ENCODE measurements at places on chromosomes 3 and 15.

DNA sequence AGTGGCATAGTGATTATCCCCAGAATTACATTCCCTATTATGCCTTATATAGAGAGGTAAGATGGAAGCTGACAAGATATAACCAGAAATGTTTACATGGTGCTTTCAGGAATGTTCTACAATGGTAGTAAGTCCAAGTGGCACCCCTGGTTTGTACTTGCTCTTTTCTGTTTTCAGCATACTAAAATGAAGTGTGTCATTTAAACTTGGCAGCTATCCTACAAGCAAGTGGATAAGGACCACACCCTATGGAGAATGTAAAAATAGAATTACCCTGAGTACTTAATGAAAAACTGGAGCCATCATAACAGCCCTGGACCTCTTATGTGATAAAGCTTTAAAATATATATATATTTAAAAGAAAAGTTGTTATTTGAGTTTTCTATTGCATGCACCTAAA lies 1012.7 kb upstream of the CADM2 start:
- no peak for DNase-seq

DNA sequence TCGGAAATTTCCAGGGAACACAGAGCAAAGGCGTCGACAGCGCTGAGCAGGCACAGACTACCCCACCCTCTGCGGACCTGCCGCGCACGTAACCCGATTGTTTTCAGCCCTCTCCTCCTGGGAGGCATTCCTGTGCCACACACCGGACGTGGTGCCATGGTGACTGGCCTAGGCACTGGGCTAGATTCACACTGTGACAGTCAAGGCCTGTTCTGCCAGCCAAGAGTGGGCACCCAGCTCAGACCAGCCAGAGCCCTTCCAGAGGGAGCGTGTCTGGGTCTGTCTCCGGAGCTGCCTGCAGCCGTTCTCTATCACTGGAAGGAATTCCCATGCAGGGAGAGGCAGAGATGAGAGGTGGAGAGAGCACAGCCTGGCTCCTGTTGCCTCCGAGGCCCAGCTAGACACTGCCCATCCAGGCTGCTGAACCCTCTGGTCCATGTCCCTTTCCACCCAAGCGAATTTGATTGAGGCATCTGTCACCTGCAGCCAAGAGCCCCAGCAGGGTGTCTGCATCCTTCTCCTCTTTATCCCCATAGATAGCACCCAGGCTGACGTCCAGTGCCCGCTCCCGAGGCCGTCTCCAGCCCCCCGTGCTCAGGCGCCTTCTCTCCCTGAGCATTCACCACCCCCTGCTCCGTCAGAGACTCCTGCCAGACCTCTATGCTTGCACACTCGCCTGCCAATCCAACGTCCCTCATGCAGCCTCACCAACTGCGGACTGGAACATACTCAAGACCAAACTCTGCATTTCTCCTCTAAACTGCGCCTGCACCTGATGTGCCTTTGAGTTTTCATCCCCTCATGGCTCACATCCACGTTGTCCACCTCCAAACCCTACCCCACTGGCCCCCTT lies 267.5 kb downstream of the OCA2 start:
- no peak for DNase-seq

GRCh38 chr3:128496602-128497304 lies 3.8 kb upstream of the GATA2 start:
- DNase-seq = peak; percentile 28

DNA sequence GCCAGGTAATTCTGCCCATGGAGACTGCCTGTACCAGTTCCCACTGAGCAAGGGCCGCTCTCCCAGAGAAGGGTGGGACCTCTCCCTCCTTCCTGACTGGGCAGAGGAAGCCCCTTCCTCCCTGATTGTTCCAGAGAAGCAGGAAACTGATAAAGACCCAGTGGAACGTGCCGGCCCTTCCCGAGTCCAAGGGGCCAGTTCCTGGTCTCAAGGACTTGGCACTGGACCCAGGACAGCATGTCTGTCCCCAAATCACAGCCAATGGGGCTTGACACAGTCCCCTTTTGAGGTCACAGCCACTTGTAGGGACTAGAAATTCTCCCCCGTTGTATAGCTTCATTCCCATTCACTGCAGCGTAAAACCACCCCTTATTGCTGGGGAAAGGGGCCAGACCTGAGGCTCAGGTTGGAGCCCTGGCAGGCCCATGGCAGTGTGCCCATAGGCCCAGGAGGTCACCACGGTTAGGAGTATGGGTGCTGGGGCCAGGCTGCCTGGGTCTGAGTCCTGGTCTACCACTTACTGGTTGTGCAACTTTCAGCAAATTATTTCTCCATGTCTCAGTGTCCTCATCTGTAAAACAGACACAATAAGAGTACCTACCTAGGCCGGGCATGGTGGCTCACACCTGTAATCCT lies 18.1 kb downstream of the CSRNP1 start:
- no peak for DNase-seq

DNA sequence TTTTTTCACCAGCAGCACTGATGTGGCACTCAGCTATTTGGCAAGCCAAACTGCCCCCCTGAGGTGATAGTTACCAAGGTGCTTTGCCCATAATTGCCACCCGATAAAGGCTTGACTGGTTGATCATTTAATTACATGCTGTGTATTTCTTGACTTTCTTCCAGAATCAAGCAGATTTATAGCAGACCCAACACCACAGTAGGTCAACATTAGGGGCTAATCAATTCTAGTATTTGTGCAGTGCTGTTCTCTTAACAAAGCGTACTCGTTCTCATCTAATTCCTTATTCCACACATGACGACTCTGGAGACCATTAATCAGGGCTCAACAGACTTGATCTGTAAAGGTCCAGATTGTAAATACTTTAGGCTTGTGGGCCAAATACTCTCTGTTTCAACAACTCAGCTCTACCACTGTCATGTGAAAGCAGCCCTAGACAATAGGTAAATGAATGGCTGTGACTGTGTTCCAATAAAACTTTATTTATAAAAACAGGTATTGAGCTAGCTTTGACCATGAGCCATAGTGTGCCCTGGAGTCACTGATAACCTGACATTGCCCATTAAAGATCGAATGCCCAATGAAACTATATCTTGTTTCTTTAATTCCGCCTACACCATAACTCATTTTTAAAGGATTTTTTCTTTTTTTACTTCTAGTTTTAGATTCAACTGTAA lies 119.1 kb upstream of the TMC3 start:
- no peak for DNase-seq

DNA sequence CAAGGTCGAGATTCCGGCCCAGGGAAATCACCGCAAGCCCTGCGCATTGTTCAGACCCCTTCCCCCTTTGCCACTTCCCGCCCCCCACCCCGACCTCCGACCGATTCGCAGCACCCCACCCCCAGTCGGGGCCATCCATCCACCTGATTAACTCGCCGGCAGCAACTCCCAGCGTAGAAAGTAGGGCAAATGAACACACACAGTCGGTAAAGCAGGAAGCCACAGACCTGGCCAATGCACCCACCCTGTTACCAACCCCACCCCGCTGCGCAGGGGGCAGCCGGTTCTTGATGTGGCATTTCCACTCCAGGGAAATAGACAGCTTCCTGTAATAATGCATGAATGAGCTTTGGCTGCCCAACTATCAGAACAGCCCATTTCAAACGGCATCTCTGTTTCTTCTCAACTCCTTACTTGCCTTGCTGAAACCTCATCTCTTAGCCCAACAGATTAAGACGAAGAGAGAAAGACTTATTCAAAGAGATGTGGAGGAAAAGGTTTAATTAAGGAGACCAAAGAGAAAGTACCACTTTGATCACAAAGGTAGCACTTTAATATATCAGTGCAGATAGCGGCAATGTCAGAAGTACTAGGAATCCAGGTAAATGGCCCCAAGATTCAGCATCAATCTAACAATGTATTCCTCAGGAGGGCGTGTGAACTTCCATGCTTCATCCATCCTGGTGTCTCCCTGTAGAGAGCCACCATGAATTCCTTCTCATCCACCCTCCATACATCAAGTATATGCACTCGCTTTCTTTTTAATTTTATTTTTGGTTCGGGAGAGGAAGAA lies 1.9 kb downstream of the TNIK start:
- no peak for DNase-seq

GRCh38 chr3:113832477-113833164 lies 6.0 kb upstream of the GRAMD1C start:
- no peak for DNase-seq

- peak; percentile 24 for DNase-seq
Measured at GRCh38 chr3:44981220-44981619, 5.2 kb downstream of the EXOSC7 start.

DNA sequence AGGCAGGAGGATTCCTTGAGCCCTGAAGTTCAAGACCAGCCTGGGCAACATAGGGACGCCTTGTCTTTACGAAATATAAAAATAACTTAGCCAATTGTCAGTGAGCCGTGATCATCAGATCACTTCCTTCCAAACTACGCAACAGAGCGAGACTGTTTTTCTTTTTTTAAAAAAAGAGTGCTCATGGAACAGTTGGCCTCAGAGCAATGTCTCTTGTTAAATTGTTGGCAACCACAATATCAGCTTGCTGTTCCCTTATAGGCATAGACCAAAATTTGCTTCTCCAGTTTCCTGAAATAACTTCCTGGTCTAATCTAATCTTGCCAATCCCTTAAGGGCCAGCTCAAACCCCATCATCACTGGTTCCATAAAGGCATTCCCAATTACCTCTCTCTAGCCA lies 93.3 kb upstream of the SLC4A7 start:
- DNase-seq = peak; percentile 22

Data from fibroblast of mammary gland (primary cell).